Activated CD4-positive, alpha-beta memory T cell treated with anti-CD3 and anti-CD28 coated beads, Interleukin-2, amount 10 ng/mL, durations not matched to agents 7 days and 5 days (primary cell): ENCODE measurements at places on chromosomes 2 and 18. TPM values are rescaled to one million over a fixed set of nuclear protein-coding genes. Genes with fewer than 3 reads are reported as not detected.

SLC14A1 gene
- 2.7 TPM for total RNA-seq

STK16 gene
- 41.6 TPM for total RNA-seq

OSBPL6 gene
- total RNA-seq: 0.78 TPM

IL37 gene
- total RNA-seq: 0.48 TPM

ERBB4 gene
- total RNA-seq: not detected

MOCOS gene
- 0.25 TPM for total RNA-seq

STARD6 gene
- not detected for total RNA-seq

SERPINB5 gene
- not detected for total RNA-seq

IHH gene
- total RNA-seq: not detected

INO80C gene
- 18.4 TPM for total RNA-seq

CERS6 gene
- total RNA-seq: 7.4 TPM

SCN7A gene
- total RNA-seq: not detected

FEV gene
- total RNA-seq: not detected

SERPINB13 gene
- total RNA-seq: not detected

GPR55 gene
- total RNA-seq: 7.3 TPM

DIS3L2 gene
- total RNA-seq: 30.6 TPM

LOXHD1 gene
- total RNA-seq: not detected

GRCh38 chr2:120944575-120944974 lies 208.9 kb downstream of the GLI2 start:
- DNase-seq: no peak

DNA sequence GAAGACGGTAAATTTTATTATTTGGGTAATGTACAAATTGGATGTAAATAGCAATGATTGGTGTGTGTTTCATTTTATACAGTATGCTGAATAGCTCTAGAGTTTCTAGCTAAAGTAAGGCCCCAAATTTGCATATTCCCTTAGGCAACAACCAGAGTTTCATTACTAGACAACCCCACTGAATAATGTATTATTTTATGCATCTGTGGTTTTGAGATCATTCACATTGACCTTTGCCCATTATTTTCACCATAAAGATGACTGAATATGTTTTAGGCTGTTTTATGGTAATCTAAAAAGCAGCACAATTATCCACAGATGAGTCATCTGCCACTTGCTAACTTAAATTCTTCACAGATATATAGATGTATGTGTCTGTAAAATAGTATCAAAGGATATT lies 44.5 kb upstream of the C2orf74 start:
- DNase-seq: no peak

GRCh38 chr2:24512831-24513230 lies 21.8 kb downstream of the NCOA1 start:
- no peak for DNase-seq

- DNase-seq: no peak
These were observed 101.5 kb upstream of the DSEL start for GRCh38 chr18:67618061-67618460.

- DNase-seq: no peak
These were observed 9.1 kb upstream of the ATG16L1 start for GRCh38 chr2:233242231-233242927.

- DNase-seq: no peak
These were observed 49.1 kb upstream of the CTAGE1 start for GRCh38 chr18:22466608-22467395.

DNA sequence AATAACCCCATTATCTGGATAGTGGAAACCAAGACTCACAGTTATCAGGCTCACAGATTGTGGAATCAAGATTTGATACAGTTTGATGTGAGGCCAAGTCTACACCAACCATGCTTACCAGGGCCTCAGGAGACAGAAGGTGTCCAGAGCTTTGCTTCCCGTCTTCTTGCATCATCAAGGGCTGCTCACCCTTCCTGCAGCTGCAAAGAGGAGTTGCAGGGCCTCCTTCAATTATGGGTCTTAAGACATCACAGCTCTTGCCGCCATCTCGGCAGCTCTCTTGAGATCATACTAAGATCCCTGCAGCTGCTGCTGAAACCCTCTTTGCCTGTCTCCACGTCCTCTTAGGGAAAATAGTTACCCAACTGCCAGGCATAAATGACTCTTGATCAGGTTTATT lies 176.0 kb downstream of the MGAT5 start:
- DNase-seq: no peak

GRCh38 chr2:228827056-228827700 lies 443.9 kb downstream of the PID1 start:
- no peak for DNase-seq

DNA sequence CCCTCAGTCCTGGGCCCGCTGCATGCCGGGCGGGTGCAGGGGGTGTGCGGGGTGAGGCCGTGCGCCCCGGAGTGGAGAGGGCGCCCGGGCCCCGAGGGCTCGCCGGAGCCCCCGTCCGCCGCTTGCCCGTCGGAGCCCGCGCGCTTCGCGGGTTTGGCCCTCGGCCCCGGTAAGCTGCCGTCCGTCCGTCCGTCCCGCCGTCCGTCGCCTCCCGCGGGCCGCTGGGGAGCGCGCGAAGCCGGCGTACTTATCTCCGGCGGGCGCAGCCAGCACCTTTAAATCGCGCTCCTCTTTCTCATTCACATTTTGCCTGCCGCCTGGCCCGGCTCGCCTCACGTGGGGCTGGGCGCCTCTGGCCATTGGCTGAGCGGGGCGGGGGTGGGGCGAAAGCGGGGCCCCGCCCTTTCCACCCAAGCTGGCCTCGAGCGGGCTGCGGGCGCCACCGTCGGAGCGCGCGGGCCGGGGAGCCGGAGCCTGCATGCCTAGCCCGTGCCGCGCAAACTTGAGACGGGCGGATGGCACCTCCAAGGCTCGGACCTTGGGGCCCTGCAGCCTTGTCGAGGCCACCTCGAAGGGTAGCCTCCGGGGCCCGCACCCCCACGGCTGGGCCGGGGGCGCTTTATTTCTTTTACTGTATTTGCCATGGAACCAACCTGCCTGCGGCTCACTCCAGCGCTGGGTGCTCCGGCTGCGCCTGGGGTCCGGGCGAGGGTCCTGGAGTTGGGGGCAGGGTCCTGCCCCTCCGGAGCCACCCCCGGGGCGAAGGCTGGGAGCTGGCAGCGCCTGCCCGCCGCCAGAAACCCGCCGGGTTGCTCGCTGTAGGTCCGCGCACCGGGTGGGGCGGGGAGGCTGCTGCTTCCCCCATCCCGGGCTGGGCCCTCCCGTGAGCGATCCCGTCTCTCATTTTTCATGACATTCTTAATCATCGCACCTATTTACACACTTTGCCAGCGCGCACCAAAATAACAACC lies at the start of gene GBX2:
Gene GBX2 (minus strand): TSS at position 277 of the 971 bp plus-strand sequence. CDS start 415 bp downstream, outside the sequence.
- DNase-seq: no peak

GRCh38 chr2:235725016-235725489 lies 231.2 kb downstream of the AGAP1 start:
- no peak for DNase-seq

- no peak for DNase-seq
These were observed 859 bp downstream of the GREB1L start for GRCh38 chr18:21242780-21243401.

DNA sequence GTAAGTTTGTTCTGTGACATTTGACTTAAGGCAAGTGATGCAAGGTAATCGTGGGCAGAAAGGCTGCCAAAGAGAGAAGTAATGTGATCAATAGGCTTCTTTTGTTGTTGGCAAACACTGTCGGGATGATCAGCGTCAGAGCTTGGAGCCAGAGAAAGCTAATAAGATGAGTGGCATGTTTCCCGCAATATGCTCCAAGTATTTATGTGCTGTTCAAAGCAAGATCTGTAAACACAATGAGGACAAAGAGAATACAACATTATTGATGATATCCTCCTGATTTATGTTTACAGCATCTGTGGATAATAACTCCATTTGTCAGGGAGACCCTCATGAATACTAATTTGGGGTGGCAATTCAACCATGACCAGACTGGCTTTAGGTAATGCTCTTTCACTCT lies 603.3 kb downstream of the TDRD15 start:
- DNase-seq: no peak

DNA sequence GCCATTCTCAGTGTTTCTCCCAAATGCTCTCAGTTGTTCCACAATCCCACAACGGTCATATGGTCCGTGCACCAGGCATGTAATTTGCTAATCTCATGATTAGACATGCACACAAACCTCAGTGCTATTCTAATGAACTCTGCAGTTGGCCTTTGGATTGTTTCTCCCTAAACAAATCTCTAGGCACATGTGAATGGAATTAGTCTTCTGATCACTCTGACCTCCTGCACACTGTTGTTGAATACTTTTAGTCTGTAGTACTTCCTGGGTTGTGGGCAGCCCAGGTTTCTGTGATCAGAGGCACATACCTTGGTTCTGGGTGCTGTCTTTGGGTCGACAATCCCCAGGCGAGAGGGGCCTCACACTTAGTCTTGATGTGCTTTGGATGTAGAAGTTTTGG lies 498.7 kb upstream of the SPRED2 start:
- no peak for DNase-seq

DNA sequence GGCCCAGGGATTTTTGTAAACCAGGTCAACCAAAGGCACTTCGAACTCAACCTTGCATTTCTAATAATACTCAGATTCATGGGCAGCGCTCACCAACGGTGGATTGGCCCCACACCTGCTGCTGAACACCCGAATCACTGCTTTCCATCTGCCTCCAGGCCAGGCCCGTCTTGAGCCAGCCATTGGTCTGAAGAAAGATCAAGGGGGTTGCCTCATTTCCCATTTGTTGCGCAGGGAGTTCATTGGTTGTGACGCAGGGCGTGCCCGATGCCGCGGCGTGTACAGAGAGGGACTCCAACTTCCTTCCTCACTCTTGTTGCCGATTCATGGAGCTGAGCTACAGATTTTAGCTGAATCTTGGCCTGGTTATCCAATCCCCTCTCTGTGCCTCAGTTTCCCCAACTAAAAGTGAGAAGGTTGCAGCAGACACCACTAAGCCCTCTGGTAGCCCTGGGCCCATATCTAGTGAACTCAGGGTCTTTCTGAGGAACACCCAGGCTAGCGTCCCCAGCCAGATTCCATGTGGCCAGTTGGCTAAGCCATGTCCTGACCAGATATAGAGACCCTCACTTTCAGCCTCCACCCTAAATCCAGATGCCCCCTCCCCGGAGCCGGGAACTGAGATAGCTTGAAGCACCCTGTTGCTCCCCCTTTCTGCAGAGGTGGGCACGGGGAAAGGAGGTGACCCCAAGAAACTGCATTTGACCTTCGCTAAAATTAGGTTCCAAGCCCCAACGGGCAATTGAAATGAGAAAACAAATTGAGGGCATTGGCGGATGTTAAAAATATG lies 60.9 kb upstream of the HPCAL1 start:
- DNase-seq: no peak

DNA sequence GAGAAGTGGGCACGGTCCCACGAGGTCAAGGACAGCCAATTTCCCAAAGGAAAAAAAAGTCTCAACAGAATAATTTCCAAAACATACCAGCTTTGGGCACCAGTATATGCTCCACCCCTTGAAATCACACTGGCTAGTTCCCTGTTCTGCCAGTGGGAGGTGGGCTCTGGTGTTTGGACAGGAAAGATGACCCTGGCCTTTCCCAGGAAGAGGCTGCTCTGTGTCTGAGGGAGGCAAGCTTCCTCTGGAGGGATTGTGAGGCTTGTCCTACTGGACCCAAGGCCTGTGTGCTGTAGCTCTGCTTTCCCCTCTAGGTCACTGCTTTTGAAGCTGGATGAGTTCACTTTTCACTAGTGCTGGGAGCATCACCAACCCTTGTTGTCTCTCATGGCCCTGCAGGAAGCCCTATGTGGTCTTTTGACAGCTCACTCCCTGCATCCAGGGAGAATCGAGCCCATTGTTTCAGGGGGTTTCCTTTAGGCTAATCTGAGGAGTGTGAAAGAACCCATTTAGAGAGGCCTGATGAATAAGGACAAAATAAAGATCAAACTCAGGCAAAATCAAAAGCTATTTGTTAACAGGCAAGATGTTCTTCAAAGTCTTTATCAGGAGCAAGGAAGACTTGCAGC lies 36.3 kb downstream of the CXCR4 start:
- DNase-seq: no peak

- peak; percentile 21 for DNase-seq
These were observed 1.9 kb downstream of the ORMDL1 start for GRCh38 chr2:189782221-189782671.

DNA sequence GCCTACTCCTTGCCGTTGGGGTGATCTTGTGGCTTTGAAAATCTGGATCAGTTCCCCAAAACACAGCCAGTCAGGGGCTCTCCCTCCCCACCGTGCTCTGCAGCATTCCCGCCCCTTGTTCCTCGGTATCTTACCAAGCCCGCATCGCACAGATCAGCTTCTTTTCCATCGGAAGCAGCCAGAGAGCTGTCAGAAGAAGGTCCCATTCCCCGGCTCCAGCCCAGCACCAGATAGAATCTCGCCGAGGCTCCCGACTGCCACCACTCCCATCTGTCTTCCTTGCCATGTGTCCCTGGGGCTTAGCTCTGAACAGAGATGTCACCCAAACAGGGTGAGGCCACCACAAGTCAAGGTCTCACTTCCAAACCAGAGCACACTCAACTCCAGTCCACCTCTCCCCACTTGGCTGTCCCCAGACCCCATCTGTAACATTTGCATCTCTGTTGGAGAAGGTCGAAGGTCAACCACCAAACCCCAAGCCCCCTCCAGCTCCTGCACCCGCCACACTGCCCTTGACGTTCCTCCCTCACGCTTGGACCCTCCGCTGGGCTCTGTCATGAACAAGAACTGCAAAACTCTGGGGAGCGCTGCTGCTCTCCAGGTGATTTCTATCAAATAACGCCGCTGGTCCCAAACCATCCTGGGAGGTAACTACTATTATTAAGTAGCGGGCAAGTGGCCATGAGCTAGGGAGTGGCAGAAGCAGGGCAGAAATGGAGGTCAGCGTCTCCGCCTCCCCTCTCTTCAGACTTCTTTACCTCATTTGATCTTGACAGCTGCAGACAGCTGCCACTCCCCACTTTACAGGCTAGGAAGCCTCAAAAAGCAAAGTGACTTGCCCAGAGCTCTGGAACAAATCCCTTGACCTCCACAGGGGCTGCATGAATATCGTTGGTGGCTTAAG lies 70.0 kb upstream of the TAF1B start:
- no peak for DNase-seq

GRCh38 chr2:134482766-134483340 lies 229.0 kb downstream of the MGAT5 start:
- no peak for DNase-seq

- DNase-seq: no peak
These were observed 35.6 kb downstream of the TWIST2 start for GRCh38 chr2:238883421-238883901.

DNA sequence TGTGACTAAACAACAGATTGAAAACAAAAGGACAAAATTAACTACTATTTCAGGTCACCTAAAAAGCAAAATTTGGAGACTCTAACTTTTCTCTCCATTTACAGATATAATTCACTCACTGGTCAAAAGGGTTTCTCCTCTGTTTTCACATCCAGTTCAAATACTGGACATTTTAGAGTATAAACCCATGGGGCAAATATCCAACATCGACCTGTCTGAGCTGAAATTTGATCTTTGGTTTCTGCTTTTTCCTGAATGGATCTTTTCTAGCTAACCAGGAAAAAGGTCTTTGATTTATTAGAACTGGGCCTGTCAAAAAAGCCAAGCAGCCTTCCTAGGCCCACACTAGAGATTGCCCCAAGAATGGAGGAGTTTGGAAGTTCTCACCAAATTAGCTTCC lies 69.3 kb upstream of the SATB2 start:
- DNase-seq: no peak

GRCh38 chr2:161709428-161709827 lies 85.2 kb downstream of the SLC4A10 start:
- no peak for DNase-seq
